Left renal pelvis (tissue), 4 donors: ENCODE measurements at places on chromosomes 3 and 15.

DNA sequence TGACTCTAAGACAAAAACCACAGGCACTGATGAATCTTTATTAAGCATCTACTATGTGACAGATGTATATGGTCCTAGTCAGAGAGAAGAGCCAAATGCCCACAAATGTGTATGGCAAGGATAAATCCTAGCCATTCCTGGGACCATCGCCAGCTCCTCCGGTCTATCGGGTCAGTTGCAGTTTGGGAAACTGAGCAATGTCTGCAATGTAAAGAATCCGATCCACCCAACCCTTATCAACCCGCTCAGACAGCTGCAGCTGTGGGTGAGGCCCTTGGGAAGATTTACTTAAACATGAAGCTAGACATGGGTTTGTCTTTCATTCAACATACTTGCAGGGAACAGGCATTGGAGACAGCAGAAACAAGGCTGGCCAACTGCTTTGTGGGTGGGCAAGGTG, 40.5 kb upstream of the CDV3 start:
- no peak for DNase-seq

DNA sequence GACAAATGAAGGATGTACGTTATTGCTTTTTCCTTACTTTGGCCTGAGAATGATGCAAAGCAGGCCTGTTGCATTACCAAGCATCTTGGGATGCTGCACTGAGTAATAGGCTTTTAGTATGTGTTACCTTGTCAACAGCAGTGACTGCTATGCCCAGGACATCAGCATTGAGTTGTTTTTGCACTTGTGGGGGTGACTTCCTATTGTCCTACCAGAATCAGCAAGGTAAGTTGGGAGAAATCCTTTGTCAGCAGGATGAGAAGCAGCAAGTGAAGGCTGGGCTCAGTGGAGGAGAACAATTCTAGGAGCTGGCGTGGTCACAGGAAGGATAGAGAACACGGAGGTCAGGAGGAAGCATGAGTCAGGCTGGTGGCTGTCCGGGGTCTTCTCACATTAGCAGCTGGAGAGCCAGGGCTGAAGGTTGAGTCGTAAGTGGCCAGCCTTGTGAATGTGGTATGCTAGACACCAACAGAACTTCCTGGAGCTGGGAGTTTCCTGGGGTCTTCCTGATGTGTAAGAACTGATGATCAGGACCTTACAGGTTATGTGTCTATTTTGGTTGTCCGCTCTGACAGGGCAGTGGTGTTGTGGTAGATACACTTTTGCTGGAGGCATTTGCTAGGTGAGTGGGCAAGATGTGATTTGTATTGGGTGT, 142.7 kb downstream of the FNDC3B start:
- DNase-seq = no peak

- no peak for DNase-seq
Observed at GRCh38 chr3:167729591-167729990, 5.1 kb downstream of the PDCD10 start.

- DNase-seq = no peak
Observed at GRCh38 chr15:40322531-40323238, 807 bp upstream of the INAFM2 start.
